ENCODE measurements at places on chromosomes 6 and 20. TPM values are rescaled to one million over a fixed set of nuclear protein-coding genes. Genes with fewer than 3 reads are reported as not detected.

DNA sequence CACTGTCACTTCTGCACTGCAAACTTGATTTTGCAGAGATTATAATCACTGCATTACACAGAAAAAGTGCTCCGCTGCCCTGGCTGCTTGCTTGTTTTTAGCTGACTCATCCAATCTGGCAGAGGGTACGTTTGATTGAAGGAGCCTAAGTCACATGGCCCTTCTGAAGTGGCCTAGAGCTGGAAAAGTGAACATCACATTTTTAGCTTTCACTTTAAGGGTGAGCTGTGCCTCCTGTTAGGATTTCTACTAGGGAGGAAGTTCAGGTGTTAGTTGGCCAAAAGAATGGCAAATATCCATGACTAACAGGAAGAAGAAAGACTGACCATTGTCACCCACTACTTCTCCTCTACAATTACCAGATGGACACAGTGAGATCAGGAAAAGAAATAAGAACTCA is 889.1 kb upstream of the MAP3K7 start:
- no peaks in the 10 kb centered on the region for H3K4me1 ChIP-seq
- no peak for DNase-seq
- no peak overlapping the region for H3K27ac ChIP-seq
- no peak overlapping the region for H3K4me3 ChIP-seq

- no peaks in the 10 kb centered on the region for H3K4me1 ChIP-seq
- no peak overlapping the region for H3K4me3 ChIP-seq
- H3K27me3 ChIP-seq: peaks cover 30% of the 10 kb centered on the region
- DNase-seq: no peak
Measured at GRCh38 chr20:49568278-49569151, 578 bp upstream of the PTGIS start.

DNA sequence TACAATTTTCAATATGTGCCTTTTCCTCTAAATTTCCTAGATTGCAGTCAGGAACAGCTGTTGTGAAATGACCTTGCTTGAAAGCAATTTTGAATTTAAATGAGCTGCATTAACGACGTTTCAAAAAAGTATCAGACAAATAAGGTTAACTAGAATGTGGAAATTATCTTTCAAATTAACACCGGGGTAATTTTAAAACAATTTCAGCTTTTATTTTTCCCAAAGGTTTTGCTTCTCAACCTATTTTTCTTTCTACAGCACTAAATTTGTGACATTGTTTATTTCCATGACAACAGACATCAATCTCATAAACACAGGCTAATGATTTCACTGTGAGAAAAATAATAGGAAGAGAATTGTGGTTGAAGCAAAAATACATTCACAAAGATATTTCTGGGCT is 38.5 kb downstream of the COL12A1 start:
- no peaks in the 10 kb centered on the region for H3K27me3 ChIP-seq
- no peaks in the 10 kb centered on the region for H3K36me3 ChIP-seq
- DNase-seq: no peak
- no peak overlapping the region for H3K4me3 ChIP-seq
- H3K27ac ChIP-seq: no peak overlapping the region
- no peaks in the 10 kb centered on the region for H3K4me1 ChIP-seq

DNA sequence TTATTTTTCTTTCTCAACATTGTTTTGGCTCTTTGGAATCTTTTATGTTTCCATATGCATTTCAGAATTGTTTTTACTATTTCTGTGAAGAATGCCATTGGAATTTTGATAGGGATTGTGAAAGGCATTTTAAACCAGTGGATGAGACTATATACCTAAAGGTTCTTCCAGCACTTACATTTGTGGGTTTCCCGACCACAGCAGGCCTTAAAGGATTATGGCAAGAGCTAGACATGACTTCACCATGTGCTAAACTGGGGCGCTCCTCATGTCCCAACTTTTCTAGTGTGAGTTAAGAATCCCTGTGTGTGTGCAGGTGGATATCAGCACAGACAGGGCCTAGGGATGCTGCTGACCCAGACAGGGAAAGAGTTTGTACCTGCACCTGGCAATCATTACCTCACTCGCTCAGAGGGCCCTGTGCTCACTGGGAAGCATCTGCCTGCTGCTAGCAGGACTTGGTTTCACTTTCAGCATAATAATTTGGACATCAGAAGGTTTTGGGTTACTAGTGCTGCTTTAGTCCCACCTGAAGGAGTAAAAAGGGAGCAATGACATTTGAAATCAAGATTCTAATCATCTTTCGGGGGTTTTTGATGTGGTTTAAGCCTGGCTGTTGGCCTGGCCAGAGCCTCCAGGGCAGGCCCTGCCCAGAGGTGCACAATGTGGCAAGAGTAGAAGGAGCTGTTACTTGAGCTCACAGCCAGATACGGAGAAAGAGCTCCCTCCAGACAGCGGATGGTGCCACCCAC is 137.1 kb downstream of the CDC5L start:
- DNase-seq: no peak
- no peaks in the 10 kb centered on the region for H3K27me3 ChIP-seq
- H3K27ac ChIP-seq: no peak overlapping the region
- H3K36me3 ChIP-seq: no peaks in the 10 kb centered on the region
- no peak overlapping the region for H3K4me3 ChIP-seq

The TNF gene
- total RNA-seq: 207 TPM

The RAET1E gene
- not detected for total RNA-seq

DNA sequence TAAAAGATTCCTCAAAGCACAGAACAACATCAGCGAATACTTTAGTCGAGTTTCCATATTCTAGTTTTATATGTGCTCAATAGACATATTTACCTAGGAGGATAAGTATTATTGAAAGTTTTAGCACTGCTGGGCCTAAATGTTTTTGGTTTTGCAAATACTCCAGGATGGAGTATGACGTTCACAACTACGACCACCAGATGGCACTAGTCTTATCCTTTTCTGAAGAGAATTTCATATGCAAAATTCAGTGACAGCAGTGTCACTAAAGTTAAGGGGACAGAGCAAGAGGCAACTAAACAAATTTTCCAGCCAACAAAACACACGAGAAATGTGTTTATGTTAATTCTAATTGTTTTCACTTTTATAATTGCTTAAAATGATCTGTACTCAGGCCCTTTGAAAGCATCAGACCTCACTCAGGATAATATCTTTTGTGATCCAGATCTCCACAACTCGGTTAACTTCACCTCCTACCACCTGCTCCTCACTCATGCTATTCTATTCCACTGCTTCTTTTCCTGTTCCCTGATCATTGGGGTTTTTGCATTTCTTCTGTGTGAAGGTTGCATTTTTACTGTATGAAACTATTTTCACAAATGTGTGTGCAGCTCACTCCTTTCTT is 220.8 kb downstream of the TRDN start:
- no peaks in the 10 kb centered on the region for H3K27me3 ChIP-seq
- no peaks in the 10 kb centered on the region for H3K36me3 ChIP-seq
- no peak for DNase-seq
- no peak overlapping the region for H3K4me3 ChIP-seq
